ENCODE measurements at places on chromosomes 1 and 21.

GRCh38 chr1:19377812-19378718 is 65.9 kb downstream of the SLC66A1 start:
- no peak for DNase-seq

DNA sequence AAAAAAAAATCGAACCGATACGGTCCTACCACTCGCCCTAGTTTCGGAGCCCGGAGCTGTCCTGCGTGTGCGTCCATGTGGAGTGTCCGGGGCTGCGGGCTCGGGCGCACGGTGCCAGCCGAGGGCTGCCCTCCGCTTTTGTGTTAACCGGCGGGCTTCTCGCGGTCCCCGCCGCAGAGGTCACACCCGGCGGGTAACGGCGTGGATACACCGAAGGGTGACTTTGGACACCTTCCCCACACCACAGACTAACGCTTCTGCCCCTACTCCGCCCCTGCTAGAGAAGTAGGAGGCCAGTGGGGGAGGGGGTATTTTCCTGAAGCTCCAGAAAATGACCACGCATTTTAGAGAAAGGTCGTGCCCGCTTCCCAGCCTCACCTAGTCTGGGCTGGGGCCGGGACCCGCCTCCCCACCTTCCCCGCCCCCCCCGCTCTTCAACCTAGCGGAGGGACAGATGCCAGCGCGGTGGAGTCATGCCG is 609 bp upstream of the ATF3 start:
- DNase-seq = no peak

- no peak for DNase-seq
Observed at GRCh38 chr1:9394010-9394409, 101.3 kb downstream of the SPSB1 start.

- DNase-seq = no peak
Observed at GRCh38 chr1:169869426-169869825, 24.3 kb downstream of the SCYL3 start.

- peak; percentile 30 for DNase-seq
Observed at GRCh38 chr1:214550013-214550856, 1.2 kb downstream of the PTPN14 start.

DNA sequence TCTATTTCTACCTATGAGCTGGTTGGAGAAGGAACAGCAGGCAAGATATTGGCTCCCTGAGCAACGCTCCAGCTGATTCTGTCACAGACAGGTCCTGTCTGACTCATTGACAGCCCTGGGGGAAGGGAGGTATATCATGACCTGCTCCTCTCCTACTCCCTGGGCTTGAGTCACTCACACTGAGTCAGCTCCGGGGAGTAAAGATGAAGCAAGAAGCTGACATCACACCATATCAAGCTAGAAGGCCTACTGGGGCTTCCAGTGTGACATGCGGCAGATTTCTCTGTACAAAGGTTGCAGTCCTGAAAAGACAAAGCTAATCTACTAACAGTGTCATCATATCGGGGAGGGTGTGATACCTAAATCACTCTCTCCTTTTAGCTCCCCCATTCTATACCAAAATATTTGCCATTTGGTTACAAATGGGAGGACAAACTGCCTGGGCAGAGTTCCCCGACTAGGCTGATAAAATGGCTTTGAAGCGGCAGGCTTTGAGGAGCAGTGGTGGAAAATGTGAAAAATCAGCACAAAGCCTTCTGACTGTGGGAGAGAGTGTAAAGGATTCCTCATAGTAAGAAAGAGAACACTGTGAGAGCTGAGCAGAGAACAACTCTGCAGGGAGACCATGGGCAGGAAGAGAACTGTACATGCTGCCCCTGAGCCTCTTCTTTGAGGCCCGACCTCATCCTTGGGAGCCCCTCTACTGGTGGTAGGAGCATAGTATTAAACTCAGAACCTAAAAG is 15.5 kb downstream of the PI4KB start:
- DNase-seq = peak; percentile 21

- DNase-seq = peak; percentile 66
Observed at GRCh38 chr1:28259934-28260802, 850 bp downstream of the SESN2 start.

- no peak for DNase-seq
Observed at GRCh38 chr1:210905944-210906453, 227.9 kb downstream of the KCNH1 start.

GRCh38 chr1:27237112-27237511 is 2.7 kb downstream of the WDTC1 start:
- DNase-seq = no peak

- no peak for DNase-seq
Observed at GRCh38 chr1:209318181-209319056, 265.1 kb upstream of the CAMK1G start.

GRCh38 chr21:35573472-35574374 is 486.6 kb downstream of the SETD4 start:
- DNase-seq = no peak

- DNase-seq = no peak
Observed at GRCh38 chr1:9861360-9861759, 37.6 kb upstream of the CLSTN1 start.

- DNase-seq = peak; percentile 28
Observed at GRCh38 chr1:4655674-4656532, 1.5 kb downstream of the AJAP1 start.

- DNase-seq = no peak
Observed at GRCh38 chr21:29332461-29333362, 34.0 kb downstream of the BACH1 start.

DNA sequence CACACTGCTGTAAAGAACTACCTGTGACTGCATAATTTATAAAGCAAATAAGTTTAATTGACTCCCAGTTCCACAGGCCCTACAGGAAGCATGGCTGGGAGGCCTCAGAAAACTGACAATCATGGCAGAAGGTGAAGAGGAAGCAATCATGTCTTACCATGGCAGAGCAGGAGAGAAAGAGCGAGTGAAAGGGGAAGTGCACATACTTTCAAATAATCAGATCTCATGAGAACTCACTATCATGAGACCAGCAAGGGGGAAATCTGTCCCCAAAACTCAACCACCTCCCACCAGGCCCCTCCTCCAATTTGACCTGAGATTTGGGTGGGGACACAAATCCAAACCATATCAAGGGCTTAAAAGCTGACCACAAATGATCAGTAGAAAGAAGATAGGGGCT is 493.2 kb downstream of the PTPRC start:
- peak; percentile 71 for DNase-seq

GRCh38 chr21:29429218-29429617 is 130.5 kb downstream of the BACH1 start:
- DNase-seq = no peak

DNA sequence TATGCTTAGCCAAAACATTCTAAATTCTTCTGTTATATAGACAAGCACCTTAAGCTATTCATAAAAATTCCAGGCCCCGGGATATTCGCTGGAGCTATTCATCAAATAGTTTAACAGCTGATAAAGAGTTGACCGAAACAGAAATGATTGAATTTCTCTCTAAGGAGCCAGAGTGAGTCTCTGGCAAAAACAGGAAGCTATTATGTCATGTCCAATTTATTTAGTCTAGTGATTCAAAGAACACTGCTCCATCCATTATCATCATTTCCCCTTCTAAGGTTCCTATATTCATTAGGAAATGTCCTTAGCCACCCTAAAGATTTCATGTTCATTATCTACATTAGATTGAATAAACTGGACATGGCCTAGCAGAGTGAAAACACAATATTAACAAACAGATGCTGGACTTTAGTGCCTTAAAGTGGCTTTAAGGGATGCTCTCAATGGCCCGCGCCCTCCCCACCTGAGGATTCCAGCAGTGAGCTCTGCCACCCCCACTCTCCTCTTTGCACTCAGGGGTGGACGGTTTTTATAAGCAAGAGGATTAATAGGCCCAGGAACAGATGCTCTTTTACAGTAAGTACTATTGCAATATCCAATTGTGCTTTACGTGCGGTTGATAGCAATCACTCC is 122.1 kb upstream of the RGS1 start:
- no peak for DNase-seq

- DNase-seq = no peak
Observed at GRCh38 chr21:34871026-34871908, 177.8 kb downstream of the RUNX1 start.

DNA sequence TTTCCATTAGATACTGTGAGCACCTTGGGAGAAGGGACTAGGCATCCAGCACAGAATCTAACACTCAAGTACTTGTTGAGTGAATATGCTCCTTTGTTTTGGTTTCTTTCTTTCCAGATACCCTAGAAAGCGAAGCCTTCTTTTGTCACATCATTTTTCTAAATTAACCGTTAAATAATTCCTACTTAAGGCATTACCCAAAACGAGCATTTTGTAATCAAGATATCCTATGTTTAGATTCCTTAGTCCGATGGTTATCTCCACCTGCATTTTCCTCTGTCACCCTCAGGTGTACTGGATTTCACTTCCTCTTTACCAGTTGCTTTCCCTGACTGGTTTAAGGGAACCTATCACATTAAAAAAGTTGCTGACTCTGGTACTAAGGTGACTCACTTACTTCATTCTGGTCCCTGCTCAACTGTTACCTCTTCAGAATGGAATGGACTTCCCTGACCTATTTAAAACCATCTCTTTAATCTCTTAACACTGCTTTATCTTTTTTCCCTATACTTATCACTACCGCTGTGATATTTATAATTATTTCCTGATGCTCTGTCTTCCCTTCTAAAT is 3.2 kb downstream of the B3GALNT2 start:
- DNase-seq = no peak

DNA sequence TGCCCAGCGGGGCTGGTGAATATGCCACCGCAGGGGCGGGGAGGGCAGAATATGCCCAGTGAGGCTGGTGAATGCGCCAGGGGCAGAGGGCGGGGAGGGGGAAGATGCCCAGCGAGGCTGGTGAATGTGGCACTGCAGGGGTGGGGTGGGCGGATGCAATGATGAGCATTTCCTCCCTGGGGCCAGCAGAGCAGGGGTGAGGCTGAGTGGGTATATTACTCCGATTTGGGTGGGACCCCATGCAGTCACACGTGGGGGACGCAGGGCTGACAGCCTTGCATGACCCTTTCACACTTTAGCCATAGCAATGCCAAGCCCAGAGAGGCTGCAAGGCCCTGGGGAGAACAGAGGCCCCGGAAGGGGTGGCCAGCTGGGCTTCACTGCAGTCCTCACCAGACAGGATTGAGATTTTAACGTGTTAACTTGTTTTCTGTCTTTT is 9.3 kb upstream of the SLX9 start:
- DNase-seq = no peak

DNA sequence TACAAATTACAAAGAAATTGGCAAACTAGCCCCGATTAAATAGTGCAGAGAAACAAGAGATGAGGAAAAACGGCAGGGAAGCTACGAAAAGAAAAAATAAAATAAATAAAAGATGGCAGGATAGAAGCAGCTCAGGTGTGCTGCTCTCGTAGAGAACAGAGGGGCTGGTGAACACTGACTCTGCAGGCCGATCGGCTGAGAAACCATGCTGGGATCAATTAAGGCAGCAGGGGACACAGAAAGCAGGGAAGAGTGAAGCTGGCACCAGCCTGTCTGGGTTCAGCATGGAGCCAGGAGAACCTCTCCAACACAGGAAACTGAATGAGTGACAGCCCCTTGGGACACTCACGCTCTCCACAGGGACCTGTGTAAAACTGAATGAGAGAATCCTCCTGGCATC is 39.5 kb upstream of the TMPRSS15 start:
- no peak for DNase-seq

- no peak for DNase-seq
Observed at GRCh38 chr1:91032349-91032748, 10.5 kb upstream of the ZNF644 start.

DNA sequence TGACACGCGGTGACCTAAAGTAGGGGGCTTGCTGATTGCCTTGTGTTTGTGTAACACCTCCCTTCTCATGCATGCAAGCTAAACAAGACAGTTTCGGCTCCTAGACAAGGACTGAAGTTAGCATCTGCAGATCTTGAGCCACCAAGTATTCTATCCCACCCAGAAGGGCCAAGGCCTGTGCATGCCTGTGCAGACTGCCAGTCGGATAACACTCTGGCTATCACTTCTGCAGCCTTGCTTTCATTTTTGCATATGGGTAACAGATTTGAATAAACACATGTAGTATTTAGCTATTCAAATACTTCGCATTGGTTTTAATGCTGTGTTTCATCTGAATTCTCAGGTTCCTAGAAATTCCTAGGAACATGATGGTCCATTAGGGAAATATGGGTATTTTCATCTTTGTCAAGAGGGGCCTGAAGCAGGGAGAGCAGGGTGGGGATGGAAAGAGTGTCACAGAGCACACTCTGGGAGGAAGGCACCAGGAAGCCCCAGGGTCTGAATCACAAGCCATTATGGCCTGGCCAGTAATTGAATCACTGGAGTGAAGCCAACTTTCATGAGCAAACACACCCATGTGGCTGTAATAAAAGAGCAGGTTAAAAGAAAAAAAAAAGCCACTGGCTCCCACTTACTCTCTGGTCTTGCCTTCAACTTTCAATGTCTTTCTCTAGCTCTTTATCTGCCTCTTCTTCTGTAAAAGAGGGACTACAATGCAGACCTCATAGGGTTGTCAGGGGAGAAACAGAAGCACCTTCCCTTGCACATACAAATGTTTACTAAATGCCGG is 28.3 kb downstream of the GADD45A start:
- peak; percentile 60 for DNase-seq

- DNase-seq = no peak
Observed at GRCh38 chr1:207883660-207884250, 27.2 kb downstream of the CD34 start.

- DNase-seq = peak; percentile 44
Observed at GRCh38 chr21:26849428-26850115, 4.4 kb upstream of the ADAMTS1 start.

DNA sequence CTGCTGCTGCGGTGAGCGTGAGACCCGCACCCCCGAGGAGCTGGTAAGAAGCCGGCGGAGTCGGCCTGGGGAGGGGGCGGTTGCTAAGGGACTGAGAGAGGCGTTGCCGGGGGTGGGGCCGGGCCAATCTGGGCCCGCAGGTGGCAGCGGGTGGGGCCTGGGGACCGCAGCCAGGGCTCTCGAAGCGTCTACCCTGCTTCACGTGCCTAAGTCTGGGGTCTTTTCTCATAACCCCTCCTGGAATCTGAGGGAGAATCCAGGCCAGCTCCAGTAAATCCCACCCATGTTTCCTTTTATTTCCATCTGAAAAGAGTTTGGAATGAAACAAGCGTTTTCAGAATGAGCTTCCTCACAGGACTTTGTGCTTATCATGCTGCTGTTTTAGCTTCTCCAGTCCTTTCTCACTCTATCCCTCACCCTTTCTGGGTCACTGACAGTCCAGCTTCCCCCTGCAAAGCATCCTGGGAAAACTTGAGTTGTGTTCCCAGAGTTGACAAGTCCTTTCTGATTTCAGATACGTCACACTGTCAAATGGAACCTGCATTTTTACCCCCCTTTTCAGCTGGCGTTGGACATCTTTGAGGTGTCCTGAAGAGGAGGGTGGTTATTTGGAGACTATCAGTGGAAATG is 431 bp downstream of the CLCN6 start:
- peak; percentile 32 for DNase-seq

- no peak for DNase-seq
Observed at GRCh38 chr1:8716238-8716637, 101.2 kb downstream of the RERE start.

- DNase-seq = no peak
Observed at GRCh38 chr1:204863730-204864129, 6.9 kb upstream of the NFASC start.

Measured in KBM-7 (cell line).